ENCODE measurements at places on chromosomes 4 and X.

GRCh38 chr4:40601641-40602040, 28.0 kb downstream of the RBM47 start:
- DNase-seq, result no peak

DNA sequence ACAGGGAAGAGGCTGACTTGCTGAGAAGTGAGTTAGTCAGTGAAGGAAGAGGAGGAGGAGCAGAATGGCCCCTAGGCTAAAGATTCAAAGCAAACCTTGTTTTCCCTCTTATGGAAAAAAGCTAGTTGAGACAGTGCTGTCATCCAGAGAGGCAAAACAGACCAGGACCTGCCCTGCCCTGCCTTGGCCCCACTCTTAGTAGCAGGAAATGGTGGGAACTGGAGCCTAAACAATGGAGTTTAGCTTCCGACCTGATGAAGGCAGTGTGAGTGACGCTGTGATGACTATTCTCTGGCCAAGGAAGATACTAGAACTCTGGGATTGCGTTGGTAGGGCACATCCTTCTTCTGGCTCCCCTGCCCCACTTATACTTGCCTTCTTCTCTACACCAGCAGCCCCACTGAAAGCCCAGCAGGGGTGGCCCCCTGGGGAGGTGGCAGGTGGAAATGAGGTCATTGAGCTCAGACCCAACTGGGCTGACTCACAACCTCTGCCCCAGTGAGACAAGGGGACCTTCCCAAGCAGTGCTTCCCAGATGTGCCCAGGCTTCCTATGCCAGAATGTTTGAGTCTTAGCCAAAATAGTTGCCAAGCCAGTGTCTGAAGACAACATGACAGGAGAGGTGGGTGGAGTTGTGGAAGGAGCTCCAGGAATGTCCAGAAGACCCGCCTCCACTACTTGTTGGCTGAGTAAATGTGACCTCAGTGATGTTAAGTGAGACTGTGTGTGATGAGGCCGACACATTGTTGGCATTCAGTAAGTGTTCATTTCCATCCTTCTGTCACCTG, 38.8 kb downstream of the MSN start:
- no peak for DNase-seq

DNA sequence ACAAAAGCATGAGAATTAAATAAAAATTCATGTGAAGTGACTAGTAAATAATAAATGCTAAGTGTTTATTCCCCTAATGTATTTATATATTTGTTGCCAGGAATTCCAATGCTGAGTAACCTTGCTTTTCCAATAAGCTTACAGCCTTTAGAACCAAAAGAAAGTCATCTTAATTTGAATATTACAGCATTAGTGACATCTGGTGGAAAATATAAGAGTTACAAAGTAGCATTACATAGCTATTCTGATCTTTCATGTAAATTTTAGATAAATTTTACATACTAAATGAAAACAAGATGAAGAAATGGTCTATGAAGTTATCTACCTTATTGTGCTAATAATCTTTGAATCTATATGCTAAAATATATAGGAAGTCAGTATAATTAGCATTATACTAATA, 10.4 kb downstream of the MAD2L1 start:
- DNase-seq, result no peak

- DNase-seq, result no peak
These were observed 129.1 kb upstream of the STIM2 start for GRCh38 chr4:26731351-26732035.

DNA sequence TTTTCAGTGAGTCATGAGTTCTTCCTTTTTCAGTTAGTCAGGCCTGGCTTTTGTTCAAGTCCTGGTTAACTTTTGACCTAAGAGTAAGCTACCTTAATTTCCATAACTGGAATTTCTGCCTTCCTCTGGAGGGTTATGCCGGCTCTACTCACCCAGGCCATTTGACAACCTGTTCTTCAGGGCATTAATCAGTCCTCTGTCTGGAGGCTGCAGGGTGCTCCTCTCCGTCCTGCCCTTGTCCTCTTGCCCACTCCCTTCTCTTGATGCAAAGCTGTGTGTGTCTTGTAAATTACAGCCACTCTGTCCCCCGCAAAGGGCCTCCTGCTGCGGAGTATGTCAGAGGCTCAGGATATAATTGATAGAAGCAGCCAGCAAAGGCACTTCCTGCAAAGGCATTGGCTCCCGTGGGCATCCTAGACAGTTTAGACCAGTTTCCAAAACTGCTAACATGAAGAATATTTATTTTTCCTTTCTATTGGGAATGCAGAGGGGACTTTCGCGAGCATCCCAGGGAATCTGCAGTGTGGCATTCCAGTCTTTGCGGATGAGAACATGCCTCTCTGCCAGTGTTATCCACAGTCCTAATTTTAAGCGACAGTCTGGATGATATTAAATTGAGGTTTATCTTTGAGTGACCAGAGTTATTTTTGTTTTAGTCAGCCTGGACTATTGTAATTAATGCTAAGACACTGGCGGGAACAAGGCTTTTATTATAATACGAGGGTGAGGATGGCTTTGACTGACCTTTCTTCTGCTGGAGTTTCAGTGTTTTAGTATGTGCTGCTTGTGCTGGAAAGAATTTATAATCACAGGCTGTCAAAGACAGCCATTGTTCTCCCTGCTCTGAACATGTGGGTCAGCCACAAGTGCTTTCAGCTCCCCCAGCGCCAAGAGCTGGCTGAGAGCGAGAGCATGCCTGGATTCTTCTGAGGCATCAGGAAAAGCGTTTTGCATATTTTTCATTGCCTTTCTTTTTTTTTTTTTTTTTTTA, 74.2 kb downstream of the LIMCH1 start:
- DNase-seq, result no peak

DNA sequence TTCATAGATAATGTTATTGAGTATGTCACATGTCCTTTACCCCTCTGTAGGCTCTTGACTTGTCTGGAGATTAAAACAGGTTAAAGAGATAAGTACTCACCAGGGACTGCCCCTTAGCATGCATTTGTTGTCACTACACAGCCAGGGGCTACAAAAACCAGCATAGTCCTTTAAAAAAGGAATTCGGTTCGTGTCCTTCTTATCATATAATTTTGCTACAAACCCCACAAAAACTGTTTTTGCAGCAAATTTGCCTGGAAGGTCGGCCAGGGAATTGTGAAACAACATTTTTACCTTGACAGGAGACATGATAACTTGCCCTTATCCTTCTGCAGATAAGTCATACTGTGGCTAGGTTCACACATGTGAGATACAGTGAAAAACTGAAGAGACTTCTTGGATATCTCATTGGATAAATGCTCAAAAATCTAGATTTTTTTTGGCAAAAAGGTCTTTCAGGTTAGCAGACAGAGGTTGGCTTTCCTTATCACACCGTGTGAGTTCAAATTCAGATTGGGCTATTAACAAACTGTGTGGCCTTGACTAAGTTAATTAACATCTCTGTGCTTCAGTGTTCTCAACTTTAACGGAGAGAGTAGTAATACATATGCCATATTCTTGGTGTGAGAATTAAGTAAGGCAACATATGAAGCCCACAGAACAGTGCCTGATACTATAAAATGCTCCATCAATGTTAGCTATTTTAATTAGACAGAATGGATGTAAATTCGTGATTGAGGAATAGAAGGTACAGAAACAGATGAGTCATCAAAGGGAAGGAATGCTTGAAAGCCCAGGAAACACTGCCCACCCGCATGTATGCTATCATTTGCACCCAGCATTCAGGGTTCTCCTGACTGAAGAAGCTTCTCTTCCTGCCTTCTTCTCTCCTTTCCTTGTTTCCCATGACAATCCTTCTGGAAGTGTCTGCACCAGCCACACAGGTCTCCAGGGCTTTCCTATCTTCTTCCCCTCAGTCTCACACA, 30.0 kb downstream of the FAM9C start:
- DNase-seq, result no peak

- DNase-seq, result no peak
These were observed 93.4 kb upstream of the RAPGEF2 start for GRCh38 chr4:159009521-159009920.

- no peak for DNase-seq
These were observed 106.0 kb downstream of the ASMT start for GRCh38 chrX:1720836-1721235.

GRCh38 chr4:89275587-89275986, 32.0 kb downstream of the GPRIN3 start:
- DNase-seq, result no peak

- no peak for DNase-seq
These were observed 20.2 kb downstream of the PPA2 start for GRCh38 chr4:105453550-105454205.

GRCh38 chr4:123546573-123547060, 150.0 kb downstream of the SPRY1 start:
- DNase-seq, result no peak

DNA sequence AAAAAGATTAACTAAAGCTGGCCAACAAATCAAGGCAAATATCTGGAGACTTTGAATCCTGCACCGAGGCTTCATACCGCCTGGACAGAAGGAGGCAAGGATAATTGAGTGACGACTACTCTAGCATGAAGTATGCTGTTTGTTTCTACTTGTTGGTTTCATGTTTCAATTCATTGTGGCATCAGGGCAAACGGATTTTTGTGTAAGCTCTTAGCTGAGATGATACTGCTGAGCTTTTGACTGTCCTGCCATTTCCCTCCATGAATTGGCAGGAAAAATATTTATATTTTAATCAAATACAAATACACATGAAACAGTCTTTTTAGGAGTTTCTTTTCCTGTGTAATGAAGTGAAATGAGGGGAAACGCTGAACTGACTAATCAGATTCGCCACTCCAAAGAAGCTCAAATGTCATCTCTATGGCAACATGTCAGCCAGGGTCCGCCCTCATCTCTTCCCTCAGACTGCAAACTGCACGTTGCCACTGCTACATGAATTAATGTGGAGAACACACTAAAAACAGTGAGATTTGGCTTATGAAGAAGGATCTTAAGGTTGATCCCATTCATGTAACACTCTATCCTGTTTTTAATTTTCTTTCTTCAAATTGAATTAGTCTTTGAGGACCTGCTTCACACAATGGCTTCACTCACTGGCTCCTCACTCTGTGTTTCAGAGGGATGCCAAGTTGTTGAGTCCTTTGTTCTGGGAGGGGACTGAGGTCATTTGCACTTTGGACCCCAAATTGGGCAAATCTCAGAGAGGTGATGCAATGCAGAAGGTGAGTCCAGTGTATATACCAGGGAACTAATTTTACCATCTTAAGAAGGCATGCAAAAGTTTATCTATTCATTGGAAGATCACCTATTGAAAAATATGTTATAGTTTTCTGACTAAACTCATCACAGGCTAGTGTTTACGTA, 149.6 kb upstream of the MID1 start:
- DNase-seq, result no peak

- DNase-seq, result no peak
These were observed 170.0 kb downstream of the ADRA2C start for GRCh38 chr4:3936184-3936583.

DNA sequence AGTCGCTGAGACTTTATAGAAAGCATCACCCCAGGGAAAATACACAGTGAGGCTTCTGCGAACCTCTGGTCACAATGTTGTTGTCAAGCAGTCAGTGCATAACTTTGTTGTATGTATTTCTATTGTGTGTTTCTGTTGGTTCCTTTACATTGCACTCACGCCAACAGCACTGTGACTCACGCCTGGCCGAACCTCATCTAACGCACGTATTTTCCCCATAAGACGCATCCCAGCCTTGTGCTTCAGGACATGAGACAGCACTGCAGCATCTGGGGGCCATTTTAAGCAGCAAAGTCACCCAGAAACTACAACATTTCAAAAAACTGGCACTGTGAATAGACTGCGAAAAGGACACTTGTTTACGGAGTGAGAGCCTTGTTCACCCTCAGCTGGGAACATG, 30.6 kb downstream of the TBL1X start:
- no peak for DNase-seq

GRCh38 chrX:3743801-3744439, 30.5 kb upstream of the PRKX start:
- peak; percentile 26 for DNase-seq

DNA sequence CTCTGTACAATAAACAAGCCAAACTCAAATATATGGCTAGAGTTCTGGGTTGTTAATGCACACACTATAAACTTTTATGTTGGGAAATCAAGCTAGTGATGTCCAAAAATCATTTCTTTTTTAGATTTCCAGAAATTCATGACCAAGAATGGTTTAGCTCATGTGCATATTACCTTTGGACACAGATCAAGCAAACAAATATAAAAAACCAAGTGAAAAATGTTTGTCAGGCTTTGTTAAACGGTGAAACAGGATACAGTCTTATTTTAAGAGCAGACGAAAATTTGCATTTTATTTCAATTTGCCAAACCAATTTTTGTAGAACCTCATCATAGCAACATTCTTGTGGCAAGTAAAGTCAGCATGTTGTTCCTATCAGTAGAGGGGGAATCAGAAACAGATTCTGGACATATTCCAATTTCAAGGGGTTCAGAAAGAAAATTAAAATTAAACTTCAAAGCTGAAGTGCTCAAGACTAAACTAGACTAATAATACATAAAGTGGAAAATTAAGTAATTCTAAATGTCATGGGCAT, 413.6 kb downstream of the TRIML1 start:
- no peak for DNase-seq

All from activated CD8-positive, alpha-beta memory T cell treated with anti-CD3 and anti-CD28 coated beads for 1 hour (primary cell).